ENCODE measurements at places on chromosomes 11 and 22. TPM values are rescaled to one million over a fixed set of nuclear protein-coding genes. Genes with fewer than 3 reads are reported as not detected.

Gene CSKMT
- 4.2 TPM for total RNA-seq

Gene E2F8
- 6.5 TPM for total RNA-seq

Gene CDKN1C
- total RNA-seq = 24.8 TPM

Gene TAF10
- total RNA-seq = 88.1 TPM

Gene SCGB1D2
- not detected for total RNA-seq

Gene GGT1
- total RNA-seq = 1.7 TPM

Gene HPX
- total RNA-seq = 0.17 TPM

Gene GALNT18
- total RNA-seq = 10.5 TPM

GRCh38 chr11:86180423-86180822 lies 64.1 kb upstream of the EED start:
- no peak for DNase-seq

GRCh38 chr11:26858098-26858497 lies 135.8 kb upstream of the FIBIN start:
- DNase-seq = no peak

DNA sequence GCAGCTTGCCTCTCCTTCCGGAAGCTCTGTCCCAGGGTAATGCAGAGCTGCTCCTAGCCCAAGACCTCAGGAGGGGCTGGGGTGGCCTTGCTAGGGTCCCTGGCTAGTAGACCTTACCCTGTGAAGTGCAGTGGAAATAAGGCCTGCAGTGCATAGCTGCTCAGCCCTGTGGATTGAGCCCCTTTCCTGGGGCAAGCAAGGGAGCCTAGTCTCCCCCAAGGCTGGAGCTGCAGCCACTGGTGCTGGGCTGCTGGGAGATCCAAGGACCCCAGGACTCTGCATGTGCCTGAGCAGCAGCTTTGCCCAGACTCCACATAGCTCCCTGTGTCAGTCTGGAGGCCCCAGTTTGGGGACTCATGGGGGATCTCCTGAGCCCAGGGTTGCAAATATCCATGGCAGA lies 57.9 kb downstream of the FANCF start:
- DNase-seq = no peak

DNA sequence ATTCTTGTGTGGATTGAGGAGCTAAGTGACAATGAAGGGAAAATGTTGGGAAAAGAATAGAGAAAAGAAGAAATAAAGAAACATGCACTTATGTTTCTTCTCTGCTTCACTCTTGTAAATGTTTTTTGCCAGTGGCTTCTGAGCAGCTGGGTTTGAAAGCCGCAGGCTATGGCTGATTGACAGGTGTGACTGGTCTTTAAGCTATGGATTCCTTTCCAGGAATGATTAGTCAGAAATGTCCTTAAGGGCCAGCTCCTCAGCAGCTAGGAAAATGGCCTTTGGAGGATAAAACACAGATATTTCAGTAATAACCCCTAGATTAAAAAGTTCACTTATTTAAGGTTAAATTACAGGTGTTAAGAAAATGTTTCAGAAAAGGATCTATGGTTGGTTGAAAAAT lies 6.5 kb upstream of the USP28 start:
- DNase-seq = no peak

DNA sequence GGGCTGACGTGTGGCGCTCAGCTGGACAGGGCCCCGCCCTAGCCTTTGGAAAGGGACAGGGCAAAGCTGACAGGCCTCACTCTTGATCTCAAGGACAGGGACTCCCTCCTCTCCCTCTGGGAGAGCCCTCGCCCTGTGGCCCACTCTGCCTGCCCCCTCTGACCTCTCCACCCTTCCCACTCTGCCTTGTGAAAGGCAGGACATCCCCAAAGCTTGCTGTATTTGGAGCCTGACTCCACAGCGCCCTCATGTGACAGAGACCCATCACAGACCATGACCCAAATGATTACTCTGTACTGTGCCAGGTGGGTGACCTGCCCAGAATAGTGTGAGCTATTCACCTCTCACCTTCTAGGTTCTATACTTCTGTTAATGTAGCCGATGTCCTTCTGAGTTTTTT lies 18.8 kb downstream of the P2RY2 start:
- peak; percentile 77 for DNase-seq

DNA sequence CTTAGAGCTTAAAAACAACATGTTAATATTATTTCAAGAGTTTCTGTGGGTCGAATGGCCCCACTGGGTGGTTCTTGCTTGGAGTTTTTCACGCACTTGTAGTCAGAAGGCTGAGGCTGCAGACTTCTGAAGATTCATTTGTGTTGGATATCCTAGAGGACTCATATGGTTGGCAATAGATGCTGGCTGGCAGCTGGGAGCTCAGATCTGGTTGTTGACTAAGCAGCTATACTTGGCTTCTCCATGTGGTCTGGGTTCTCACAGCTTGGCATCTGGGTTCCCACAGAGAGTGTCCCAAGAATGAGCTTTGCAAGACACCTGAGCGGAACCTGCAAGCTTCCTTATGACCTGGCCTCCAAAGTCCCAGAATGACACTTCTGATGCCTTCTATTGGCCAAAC lies 163.9 kb upstream of the ZC3H12C start:
- no peak for DNase-seq

- DNase-seq = no peak
Observed at GRCh38 chr11:14082338-14082737, 119.8 kb downstream of the SPON1 start.

- no peak for DNase-seq
Observed at GRCh38 chr11:134535029-134536025, 123.3 kb upstream of the B3GAT1 start.

DNA sequence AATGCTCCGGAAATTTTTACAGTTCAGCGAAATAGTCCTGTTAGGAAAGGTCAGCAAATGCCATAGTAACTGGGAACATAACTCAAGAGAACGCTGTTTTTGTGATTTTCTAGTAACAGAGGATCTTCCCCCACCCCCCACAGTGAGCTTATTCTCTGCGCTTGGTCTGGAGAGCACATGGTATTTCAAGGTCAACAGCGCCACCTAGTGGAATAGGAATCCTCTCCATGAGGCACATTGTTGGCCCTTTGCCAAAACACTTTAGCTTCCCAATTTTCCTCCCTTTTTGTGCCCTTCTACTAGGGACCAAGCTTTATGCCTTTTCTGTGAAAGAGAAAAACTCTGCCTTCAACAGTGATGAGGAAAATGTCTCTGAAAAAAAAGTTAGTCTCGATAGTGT lies 13.2 kb upstream of the OR4C12 start:
- peak; percentile 23 for DNase-seq

Measured in heart left ventricle (tissue), 16 donors.